ENCODE measurements at places on chromosomes 6 and 20.

GRCh38 chr6:39617026-39617425 is 108.2 kb downstream of the KIF6 start:
- no peak for DNase-seq

DNA sequence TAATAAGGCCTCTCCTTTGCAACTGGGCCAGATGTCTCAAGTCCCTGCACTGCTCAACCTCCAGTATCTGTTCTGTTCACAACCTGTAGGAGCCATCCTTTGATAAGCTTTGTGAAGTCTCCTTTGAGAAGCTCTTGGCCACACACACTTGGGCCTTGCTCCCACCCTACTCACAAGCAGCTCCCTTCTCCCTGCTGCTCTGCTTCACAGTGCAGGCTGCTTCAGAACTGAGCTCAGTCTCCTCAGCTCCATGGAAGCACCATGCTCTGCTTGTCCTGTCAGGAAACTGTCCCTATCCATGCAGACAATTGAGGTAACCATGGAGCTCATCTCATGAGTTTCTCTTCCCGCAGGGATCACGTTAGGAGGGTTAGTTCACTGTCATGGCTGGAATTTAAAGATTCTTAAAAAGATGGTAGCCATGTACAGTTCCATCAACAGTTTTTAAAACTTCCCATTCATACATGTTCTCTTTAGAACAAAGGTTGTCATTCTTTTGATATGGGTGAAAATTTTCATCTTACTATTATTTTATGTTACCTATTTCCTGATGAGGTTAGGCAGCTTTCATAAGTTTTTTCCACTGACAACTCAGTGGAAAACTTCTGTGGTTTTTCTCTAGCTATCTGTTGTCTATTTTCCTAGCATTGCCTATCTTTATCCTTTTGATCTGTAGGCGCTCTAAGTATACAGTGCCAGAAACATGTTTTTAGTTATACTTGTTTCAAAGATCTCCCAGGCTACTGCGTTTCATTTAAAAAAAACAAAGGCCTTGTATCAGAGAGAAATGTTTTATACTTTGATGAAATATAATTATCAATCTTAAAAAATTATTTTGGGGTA is 62.6 kb downstream of the AK9 start:
- DNase-seq: no peak

DNA sequence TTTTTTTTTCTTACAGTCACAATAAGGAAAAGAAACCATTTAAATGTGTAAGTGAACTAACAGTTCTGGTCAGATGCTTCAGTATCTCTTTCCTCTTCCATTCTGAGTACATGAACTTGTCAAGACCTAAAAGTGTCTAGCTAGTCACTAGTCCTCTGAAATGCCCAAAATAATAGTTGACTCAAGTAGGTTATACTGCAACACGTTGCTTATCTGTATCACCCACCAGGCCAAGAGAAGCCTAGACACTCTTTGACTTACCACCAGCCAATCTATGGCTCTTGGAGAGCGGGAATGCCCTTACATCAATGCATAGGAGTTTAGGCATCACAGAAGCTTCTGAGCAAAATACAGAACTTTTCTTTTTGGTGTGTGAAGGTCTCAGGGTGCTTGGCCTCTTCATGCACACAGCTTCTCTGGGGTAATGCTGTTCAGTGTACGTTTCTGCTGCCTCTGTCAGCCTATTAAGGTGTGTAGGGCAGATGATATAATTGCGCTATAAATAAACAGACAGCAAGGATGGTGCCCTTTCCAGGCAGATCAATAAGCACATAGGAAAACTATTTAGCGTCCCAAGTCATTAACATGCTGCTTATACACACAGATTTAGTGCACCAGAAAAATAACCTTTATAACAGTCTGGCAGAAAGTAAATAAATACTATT is 7.8 kb upstream of the GFOD1 start:
- DNase-seq: no peak

- peak; percentile 38 for DNase-seq
Measured at GRCh38 chr6:44064089-44064947, 62.9 kb downstream of the MRPL14 start.

DNA sequence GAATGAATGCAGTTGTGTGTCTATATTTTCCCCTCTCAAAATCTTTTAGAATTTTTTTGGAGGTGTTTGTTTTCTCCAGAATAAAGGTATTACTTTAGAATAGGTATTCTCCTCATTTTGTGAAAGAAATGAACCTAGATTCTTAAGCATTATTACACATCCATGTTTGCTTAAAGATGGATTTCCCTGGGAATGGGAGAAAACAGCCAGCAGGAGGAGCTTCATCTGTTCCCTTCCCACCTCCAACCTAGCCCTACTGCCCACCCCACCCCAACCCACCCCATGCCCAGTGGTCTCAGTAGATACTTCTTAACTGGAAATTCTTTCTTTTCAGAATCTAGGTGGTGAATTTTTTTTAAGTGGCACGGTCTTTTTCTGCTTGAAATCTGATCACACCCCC is 127.8 kb downstream of the CD109 start:
- DNase-seq: no peak

- DNase-seq: no peak
Measured at GRCh38 chr20:17794400-17794799, 94.6 kb downstream of the BANF2 start.

DNA sequence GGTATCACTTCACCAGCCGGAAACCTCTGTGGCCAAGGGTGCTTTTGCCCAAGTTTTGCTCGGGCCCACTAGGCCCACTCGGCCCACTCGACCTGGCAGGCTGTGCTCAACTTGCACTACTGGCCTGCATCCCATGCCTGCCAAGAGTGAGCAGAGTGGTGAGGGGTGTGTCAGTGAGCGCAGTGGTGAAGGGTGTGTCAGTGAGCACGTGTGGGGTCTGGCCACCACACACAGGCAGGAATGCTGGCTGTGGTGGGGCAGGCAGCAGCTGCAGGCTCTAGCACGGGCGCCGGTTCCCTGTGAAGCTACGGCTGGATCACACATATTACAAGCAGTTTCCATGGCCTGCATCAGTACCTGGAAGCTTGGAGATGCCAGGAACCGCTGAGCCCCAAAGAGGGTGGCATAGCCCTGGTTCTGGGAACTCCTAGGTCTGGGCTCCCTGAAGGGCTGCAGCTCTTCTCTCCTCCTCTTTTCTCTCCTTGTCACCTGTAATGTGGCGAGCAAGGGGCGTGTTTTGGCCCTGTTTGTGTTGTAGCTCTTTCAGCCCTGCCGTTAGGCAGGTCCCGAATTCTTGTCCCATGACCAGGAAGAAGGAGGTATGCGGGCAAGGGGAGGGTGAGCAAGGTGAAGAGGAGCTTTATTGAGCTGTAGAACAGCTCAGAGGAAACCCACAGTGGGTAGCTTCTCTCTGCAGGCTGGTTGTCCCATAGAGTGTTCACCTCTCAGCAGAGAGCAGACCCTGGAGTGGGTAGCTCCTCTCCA is 51.0 kb upstream of the CLDN20 start:
- DNase-seq: no peak

DNA sequence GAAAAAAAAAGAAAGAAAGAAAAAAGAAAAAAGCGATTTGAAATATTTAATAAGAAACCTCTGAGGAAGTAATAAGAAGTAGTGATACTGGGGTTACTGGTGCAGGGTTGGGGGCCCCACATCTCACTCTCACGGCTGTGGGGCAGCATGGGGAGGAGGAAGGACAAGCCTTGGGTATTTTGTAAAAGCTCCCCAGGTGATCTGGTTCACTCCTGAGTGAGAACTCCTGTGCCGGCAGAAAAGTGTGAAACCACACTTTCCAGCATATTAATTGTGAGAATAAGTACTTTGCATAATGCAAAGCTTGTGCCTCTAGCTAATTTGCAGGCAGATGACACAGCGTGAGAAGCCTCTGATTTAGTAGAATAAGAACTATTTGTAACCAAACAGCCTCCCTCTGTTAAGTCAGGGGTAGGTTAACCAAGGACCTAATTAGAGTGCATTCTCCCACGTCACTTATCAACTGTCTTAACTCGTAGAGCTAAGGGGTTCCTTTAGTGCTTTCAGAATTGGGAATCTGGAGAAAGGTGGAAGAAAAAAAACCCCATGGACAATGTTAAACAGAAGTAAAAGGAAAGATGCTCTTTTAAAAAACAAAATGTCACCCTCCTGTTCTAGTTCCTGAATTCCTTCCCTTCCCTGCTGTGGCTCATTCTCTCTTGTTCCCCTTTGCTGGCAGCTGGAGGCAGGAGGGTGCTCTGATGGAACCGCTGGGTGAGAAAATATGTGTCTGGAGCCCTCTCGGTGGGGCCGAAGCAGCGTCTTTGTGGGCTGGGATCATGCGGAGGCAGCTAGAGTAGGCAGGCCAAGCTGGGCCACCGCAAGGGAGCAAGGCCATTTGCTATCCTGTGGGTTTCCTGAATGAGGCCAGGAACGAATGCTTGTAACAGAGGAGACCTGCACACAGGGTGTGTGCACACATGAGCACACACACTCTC is 108.7 kb downstream of the FYN start:
- peak; percentile 77 for DNase-seq

DNA sequence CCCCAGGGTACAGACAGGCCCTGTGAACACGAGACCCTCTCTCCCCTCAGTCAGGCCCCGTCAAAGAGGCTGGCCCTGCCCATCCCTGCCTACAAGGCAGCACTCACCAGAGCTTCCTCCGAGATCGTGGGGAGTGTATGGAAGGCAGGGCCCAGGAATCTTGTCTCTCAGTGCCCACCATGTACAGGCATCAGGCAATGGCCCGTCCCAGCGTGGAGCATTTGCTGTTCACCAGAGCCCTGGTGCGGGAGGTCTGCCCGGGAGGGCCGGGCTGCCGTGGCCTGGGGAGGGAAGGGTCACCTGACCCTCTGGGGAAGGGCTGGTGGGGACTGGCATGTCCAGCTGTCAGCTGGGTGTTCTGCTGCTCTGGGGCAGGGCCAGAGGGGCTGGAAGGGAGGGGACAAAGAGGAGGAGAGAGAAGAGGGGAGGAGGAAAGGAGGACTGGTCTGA is at the start of gene IP6K3:
IP6K3 (minus strand) TSS at position 255 of the 450 bp plus-strand sequence. CDS start 11,429 bp downstream, outside the sequence.
- DNase-seq: no peak
